H1 (cell line): ENCODE measurements at places on chromosomes 2 and 18.

- H3K27me3 ChIP-seq, result no peaks in the 10 kb centered on the region
- DNase-seq, result peak; percentile 90
- H3K4me3 ChIP-seq, result peak overlapping the region; percentile 93
- H3K27ac ChIP-seq, result peak overlapping the region; percentile 94
- H3K36me3 ChIP-seq, result no peaks in the 10 kb centered on the region
- peaks cover 7% of the 10 kb centered on the region for H3K4me1 ChIP-seq
Measured at GRCh38 chr2:131492418-131493198, 411 bp upstream of the MZT2A start.

DNA sequence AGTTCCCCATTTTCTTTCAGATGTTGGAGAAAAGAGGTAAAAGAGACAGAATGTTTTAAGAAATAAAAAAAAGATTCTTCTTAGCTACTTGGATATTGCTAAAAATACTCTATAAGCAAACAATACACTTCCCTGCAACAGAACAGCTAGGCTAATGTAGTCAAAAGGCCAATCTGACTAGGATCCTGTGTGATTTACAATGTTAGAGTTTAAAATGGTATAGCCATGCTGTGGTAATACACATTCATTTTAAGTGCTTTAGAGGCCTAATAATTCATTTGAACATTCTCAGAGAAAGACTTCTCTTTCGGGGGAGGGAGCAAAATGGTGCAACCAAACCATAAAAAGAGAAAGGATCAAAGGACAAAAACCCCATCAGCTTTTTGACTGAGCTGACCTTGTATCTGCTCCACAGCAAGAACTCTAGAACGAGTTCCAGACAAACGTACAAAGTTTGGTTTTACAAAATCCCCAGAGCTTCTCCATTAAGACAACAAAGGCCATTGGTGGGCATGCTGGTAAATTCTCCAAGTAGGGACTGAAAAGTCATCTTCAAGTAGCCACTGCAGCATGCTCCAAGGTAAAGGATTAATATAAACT lies 200.2 kb downstream of the STK39 start:
- H3K4me1 ChIP-seq, result no peaks in the 10 kb centered on the region
- H3K36me3 ChIP-seq, result no peaks in the 10 kb centered on the region
- H3K27me3 ChIP-seq, result no peaks in the 10 kb centered on the region
- DNase-seq, result no peak
- no peak overlapping the region for H3K27ac ChIP-seq
- no peak overlapping the region for H3K4me3 ChIP-seq

DNA sequence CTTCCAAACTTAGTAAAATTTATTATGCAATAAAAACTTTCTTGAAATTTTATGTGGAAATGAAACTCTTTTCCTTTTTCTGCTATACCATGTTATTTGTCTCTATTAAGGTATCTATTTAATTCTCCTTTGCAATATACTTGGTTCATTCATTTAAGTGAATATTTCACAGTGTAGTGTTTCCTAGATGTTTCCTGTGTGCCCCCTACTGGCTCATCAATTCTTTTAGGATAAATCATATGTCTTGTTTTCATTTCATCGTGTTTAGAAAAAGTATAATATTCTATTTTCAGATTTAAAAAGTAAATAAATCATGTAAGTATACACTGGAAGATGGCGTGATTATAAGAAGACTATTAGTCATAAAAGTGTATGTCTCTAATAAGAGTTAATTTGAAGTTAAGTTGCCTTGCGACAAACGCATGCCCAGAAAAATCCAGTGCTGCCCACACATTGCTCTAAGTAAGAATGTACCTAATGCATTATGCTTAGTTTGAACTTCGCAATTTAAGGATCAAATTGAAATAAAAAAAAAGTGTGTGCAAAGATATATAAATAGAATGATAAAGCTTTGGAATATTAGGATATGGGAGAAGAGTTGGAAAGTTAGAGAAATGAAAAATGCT lies 525.4 kb downstream of the KCNJ3 start:
- no peak overlapping the region for H3K4me3 ChIP-seq
- DNase-seq, result no peak
- no peaks in the 10 kb centered on the region for H3K4me1 ChIP-seq
- H3K27ac ChIP-seq, result no peak overlapping the region

GRCh38 chr2:19796035-19796695 lies 105.6 kb downstream of the TTC32 start:
- no peaks in the 10 kb centered on the region for H3K27me3 ChIP-seq
- H3K27ac ChIP-seq, result no peak overlapping the region
- H3K36me3 ChIP-seq, result no peaks in the 10 kb centered on the region
- no peaks in the 10 kb centered on the region for H3K4me1 ChIP-seq

GRCh38 chr18:68436485-68436884 lies 278.4 kb downstream of the TMX3 start:
- no peaks in the 10 kb centered on the region for H3K36me3 ChIP-seq
- no peak overlapping the region for H3K27ac ChIP-seq
- H3K27me3 ChIP-seq, result no peaks in the 10 kb centered on the region

GRCh38 chr2:219029829-219030165 lies 11.5 kb downstream of the CFAP65 start:
- DNase-seq, result peak; percentile 95
- no peak overlapping the region for H3K4me3 ChIP-seq
- peaks cover 2% of the 10 kb centered on the region; the same call in 1 of the 2 replicates for H3K4me1 ChIP-seq
- H3K27me3 ChIP-seq, result no peaks in the 10 kb centered on the region
- no peaks in the 10 kb centered on the region for H3K36me3 ChIP-seq

DNA sequence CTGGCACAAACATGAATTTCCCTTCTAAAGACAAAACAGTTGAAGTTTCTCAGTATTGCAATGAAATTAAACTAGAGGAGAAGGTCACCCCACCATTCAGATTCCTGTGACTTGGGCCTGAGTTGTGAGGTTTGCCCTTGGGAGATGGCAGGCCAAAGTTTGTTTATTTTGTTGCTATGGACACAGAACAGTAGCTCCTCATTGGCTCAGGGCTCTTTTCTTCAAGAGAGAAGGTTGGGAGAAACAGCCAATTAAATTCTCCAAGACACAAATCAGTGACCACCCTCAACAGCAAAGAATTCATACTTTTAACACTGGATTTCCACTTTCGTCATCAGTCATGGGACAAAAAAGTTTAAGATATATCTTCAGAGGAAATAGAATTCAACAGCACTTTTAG lies at the start of gene FLACC1:
TSS of gene FLACC1 (minus strand) at position 125 of the 400 bp plus-strand sequence. CDS start 5,941 bp downstream, outside the sequence.
- H3K27ac ChIP-seq, result no peak within 1 kb of the TSS; the same call in 1 of the 2 replicates
- no peak for DNase-seq
- H3K4me3 ChIP-seq, result no peak within 1 kb of the TSS
- H3K36me3 ChIP-seq, result no peaks in the 10 kb centered on the region

- no peaks in the 10 kb centered on the region; the same call in 1 of the 2 replicates for H3K4me1 ChIP-seq
- no peaks in the 10 kb centered on the region for H3K36me3 ChIP-seq
- peaks cover 1% of the 10 kb centered on the region for H3K27me3 ChIP-seq
- DNase-seq, result no peak
Measured at GRCh38 chr2:199119796-199120195, 337.9 kb downstream of the SATB2 start.

DNA sequence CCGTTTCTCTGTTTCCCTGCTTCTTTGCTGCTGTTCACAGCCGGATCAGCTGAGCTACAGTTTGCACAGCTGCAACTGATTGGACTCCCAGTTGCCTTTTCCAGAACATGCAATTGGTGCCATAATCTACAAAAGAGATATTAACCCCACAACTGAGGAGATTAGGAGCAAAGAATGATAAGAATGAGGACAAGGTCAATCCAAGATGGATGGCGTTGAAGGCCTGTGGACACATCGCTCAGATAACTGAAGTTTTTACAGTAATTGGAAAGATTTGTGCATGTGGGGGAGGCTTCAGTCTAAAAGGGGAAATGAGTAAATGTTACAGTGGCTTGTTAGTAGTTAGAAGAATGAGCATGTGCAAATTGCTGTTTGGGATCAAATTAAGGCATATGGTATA lies 263.2 kb downstream of the TGIF1 start:
- H3K27me3 ChIP-seq, result no peaks in the 10 kb centered on the region
- DNase-seq, result no peak
- no peak overlapping the region for H3K4me3 ChIP-seq
- H3K4me1 ChIP-seq, result no peaks in the 10 kb centered on the region
- H3K27ac ChIP-seq, result no peak overlapping the region
- H3K36me3 ChIP-seq, result no peaks in the 10 kb centered on the region

DNA sequence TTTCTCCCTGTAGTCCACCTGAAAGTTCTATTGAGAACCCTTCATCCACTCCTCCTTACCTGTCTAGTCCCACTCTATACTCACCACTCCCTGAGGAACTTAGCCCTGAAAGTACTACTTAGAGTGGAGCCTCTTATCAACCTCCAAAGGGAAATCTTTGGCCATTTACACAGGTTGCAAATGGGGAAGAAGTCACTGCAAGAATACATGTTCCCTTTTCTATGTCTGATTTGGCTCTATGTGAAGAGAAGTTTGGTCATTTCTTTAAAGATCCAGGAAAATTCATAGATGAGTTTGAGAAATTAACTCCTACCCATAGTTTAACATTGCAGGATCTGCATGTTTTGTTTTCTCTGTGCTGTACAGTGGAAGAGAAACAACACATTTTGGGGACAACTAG lies 22.9 kb upstream of the MGAT4A start:
- H3K27me3 ChIP-seq, result no peaks in the 10 kb centered on the region
- no peaks in the 10 kb centered on the region for H3K36me3 ChIP-seq
- no peak overlapping the region for H3K4me3 ChIP-seq
- no peaks in the 10 kb centered on the region for H3K4me1 ChIP-seq

GRCh38 chr2:120647487-120647886 lies 88.2 kb upstream of the GLI2 start:
- no peak overlapping the region for H3K4me3 ChIP-seq
- H3K36me3 ChIP-seq, result no peaks in the 10 kb centered on the region

DNA sequence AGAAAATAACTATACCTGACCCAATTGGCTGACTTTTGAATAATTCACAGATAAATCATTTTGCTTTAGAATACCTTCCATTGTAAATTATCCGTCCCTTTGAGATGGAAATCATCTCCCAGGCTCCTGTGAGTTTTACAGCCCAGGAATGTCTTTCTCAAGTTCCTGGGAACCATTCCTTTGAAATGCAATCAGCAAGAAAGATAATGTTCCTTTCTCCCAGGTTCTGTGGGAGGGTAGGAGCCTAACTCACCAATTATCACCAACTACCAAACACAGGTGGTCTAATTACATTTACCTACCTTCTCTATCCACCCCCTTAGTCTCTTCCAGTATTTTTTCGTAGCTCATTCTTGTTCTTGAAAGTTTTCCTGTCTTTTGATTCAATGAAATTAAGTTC lies 1016.0 kb downstream of the SOCS6 start:
- H3K27me3 ChIP-seq, result no peaks in the 10 kb centered on the region
- H3K36me3 ChIP-seq, result no peaks in the 10 kb centered on the region
- no peak for DNase-seq
- no peak overlapping the region for H3K4me3 ChIP-seq
- H3K27ac ChIP-seq, result no peak overlapping the region

- no peaks in the 10 kb centered on the region for H3K27me3 ChIP-seq
- no peak overlapping the region for H3K27ac ChIP-seq
- H3K36me3 ChIP-seq, result no peaks in the 10 kb centered on the region
- DNase-seq, result no peak
- no peak overlapping the region for H3K4me3 ChIP-seq
- H3K4me1 ChIP-seq, result no peaks in the 10 kb centered on the region
Measured at GRCh38 chr2:143426296-143426695, 297.1 kb downstream of the ARHGAP15 start.

- DNase-seq, result no peak
- H3K27me3 ChIP-seq, result no peaks in the 10 kb centered on the region
- no peak overlapping the region for H3K4me3 ChIP-seq
- no peaks in the 10 kb centered on the region for H3K36me3 ChIP-seq
- H3K4me1 ChIP-seq, result no peaks in the 10 kb centered on the region
- H3K27ac ChIP-seq, result no peak overlapping the region
Measured at GRCh38 chr2:109428281-109428680, 185.5 kb downstream of the SEPTIN10 start.
